ENCODE measurements at places on chromosomes 4 and X. TPM values are rescaled to one million over a fixed set of nuclear protein-coding genes. Genes with fewer than 3 reads are reported as not detected.

GRCh38 chr4:145788755-145789154 is 108.8 kb downstream of the C4orf51 start:
- no peak overlapping the region for H3K4me3 ChIP-seq
- H3K4me1 ChIP-seq, result no peaks in the 10 kb centered on the region
- no peaks in the 10 kb centered on the region for H3K27me3 ChIP-seq
- no peak overlapping the region for H3K27ac ChIP-seq
- no peak for DNase-seq
- no peaks in the 10 kb centered on the region for H3K36me3 ChIP-seq

The CORIN gene
- total RNA-seq, result 0.20 TPM

- H3K4me3 ChIP-seq, result peak overlapping the region; percentile 91
- peaks cover 11% of the 10 kb centered on the region for H3K4me1 ChIP-seq
- peaks cover 3% of the 10 kb centered on the region for H3K36me3 ChIP-seq
- H3K27ac ChIP-seq, result peak overlapping the region; percentile 100
- no peaks in the 10 kb centered on the region for H3K27me3 ChIP-seq
These were observed 9.9 kb upstream of the CLTRN start for GRCh38 chrX:15674514-15674840.

The TMEM47 gene
- 39.6 TPM for total RNA-seq

Measured in astrocyte (in vitro differentiated cells and primary cell).